ENCODE measurements at places on chromosomes 4 and X. TPM values are rescaled to one million over a fixed set of nuclear protein-coding genes. Genes with fewer than 3 reads are reported as not detected.

The DCLK2 gene
- total RNA-seq: 9.3 TPM

The ZDHHC15 gene
- total RNA-seq: not detected

The RPS6KA6 gene
- total RNA-seq: 7.6 TPM

The PLP2 gene
- 328 TPM for total RNA-seq

The CAPN6 gene
- total RNA-seq: not detected

The SSX1 gene
- total RNA-seq: not detected

The ELOVL6 gene
- 24.0 TPM for total RNA-seq

The SPANXN4 gene
- total RNA-seq: not detected

The KCNIP4 gene
- not detected for total RNA-seq

The SORBS2 gene
- 0.02 TPM for total RNA-seq

The BRS3 gene
- not detected for total RNA-seq

The NOX1 gene
- 0.10 TPM for total RNA-seq

The UNC5C gene
- total RNA-seq: not detected

The CT55 gene
- not detected for total RNA-seq

The OCIAD2 gene
- 117 TPM for total RNA-seq

The CTAG2 gene
- not detected for total RNA-seq

The EVC gene
- 15.3 TPM for total RNA-seq

The ATP2B3 gene
- total RNA-seq: 0.10 TPM

The NDST4 gene
- total RNA-seq: not detected

The POU4F2 gene
- not detected for total RNA-seq

The GAGE1 gene
- total RNA-seq: not detected

The PNMA3 gene
- 0.15 TPM for total RNA-seq

The WNK3 gene
- total RNA-seq: not detected

The CPLX1 gene
- 0.55 TPM for total RNA-seq

The VCX3A gene
- not detected for total RNA-seq

The ADAMTS3 gene
- not detected for total RNA-seq

The AMER1 gene
- total RNA-seq: 2.4 TPM

The MAML3 gene
- 9.5 TPM for total RNA-seq

The ZNF157 gene
- not detected for total RNA-seq

The CTAG1B gene
- total RNA-seq: not detected

The XK gene
- 0.27 TPM for total RNA-seq

All from A549 treated with DMSO at 1 μM for 4 hours (cell line).